ENCODE measurements at places on chromosomes 4 and X.

GRCh38 chr4:38539501-38539900 lies 124.5 kb upstream of the KLF3 start:
- no peak for DNase-seq

DNA sequence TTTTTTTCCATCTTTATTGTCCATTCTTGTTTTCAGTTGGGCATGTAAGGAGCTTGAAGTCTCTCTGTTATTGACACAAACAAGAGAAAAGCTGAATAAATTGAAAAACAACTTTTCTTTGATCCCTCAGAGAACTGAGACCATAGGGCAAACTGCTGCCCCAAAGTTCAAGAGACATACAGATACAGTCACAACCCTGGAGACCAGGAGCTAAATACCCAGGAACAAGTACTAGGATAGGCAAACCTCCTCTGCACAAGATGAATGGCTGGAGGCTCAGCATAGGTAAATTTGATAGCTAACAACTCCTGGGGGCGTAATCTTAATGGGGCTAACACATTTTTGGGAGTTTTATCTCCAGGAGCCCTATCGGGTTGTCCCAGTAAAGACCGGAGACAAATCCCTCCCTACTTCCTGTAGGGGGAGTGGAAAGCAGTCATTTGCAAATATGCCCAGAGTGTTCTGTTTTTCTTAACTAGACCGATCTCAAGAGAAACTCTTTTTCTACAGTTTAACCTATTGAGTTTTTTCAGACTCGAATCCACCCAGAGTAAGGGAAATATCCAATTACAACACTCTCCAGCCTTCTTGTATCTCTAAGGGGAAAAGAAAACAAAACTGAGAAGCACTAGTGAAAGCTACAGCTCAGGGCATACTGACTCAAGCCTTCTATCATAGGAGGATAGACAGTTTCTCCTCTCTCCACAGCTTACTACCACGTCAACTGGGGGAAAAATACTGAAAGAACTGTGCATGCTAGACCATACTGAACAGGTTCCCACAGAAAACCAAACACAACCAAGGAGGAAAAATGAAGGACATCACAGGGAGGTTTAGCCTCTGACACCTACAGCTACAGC lies 23.1 kb downstream of the MAGEA8 start:
- no peak for DNase-seq

- no peak for DNase-seq
Measured at GRCh38 chrX:16778545-16778944, 7.7 kb upstream of the TXLNG start.

- DNase-seq, result no peak
Measured at GRCh38 chrX:116862340-116862739, 399.6 kb upstream of the CT83 start.

- DNase-seq, result no peak
Measured at GRCh38 chr4:3391422-3391821, 50.3 kb upstream of the HGFAC start.

GRCh38 chr4:113383111-113383785 lies 333.8 kb downstream of the ANK2 start:
- DNase-seq, result no peak

GRCh38 chr4:126465341-126465740 lies 1150.6 kb downstream of the FAT4 start:
- DNase-seq, result no peak

DNA sequence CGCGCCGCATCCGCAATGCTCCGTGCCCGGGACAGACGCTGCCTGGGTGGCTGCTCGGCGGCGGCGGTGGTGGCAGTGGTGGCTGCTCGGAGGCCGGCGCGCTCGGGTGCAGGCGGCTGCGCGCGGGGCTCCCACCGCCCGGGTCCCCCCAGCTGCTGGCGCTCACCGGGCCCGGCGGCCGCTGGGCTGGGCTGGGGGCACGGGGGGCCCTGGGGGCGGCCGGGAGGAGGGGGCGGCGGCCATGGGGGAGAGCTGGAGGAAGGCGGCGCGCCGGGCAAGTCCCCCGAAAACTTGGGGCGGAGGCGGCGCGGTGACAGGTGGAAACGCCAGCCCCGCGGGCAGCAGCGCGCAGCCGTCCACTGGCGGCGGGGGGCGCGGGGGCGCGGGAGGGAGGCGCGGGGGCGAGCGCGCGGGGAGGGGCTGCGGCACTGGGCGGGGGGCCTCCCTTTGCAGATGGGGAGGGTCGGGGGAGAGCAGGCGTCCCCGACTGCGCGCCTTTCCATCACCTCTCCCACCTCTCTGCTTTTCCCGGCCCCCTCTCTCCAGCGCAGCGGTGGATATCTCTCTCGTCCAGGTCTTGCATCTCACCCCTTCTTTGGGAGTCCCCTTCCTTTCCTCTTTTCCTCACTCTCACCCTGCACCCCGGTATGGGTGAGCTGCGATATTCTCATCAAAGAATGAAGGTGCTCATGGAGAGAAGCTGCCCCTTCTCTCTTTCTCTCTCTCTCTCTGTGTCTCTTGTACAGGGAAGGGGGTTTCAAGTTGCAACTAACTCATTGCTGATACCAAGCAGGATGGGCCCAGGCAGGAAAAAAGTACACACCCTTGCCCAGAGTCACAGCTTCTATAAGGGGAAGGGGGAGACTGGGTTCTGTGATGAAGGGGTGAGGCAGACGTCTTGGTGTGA lies 83.7 kb upstream of the DHRSX start:
- DNase-seq, result no peak

GRCh38 chrX:20521222-20521621 lies 254.5 kb upstream of the RPS6KA3 start:
- DNase-seq, result no peak

DNA sequence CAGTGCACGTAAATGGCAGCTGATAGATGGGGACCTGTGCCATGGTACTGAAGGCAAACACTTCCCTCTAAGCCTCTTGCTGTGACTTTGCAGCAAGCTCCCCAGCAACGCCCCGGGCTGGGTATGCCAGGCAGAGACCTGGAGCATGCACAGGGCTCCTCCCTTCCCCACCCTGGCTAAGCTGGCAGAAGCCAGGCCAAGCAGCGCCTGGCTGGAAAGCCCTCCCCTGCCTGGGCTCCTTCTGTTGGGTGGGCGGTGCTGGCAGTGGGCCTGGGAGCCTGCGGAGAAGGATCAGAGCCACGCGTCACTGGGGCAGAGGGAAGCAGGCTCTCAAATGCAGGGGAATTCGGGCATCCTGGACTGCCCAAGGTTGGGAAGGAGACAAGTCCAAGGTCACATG lies 3.6 kb downstream of the ATP2B3 start:
- DNase-seq, result no peak

DNA sequence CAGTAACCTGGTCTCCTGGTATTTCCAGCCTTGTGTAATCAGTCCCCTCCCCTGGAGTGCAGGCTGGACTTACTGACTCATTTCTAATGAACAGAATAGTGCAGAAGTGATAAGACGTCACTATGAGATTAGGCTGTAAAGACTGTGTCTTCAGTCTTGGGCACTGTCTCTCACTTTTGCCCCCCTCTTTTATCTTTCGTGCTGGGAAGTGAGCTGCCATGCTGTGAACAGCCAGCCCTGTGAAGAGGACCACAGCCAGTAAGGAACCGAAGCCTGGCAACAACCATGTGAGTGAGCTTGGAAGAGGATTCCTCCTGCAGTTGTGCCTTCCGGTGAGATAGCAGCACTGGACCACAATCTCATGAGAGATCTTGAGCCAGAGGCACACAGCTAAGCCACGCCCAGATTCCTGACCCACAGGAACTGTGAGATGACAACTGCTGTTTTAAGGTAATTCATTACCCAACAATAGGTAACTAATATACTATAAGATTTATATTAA lies 67.5 kb upstream of the GPR34 start:
- DNase-seq, result no peak

- no peak for DNase-seq
Measured at GRCh38 chr4:186832906-186833305, 109.2 kb upstream of the FAT1 start.

DNA sequence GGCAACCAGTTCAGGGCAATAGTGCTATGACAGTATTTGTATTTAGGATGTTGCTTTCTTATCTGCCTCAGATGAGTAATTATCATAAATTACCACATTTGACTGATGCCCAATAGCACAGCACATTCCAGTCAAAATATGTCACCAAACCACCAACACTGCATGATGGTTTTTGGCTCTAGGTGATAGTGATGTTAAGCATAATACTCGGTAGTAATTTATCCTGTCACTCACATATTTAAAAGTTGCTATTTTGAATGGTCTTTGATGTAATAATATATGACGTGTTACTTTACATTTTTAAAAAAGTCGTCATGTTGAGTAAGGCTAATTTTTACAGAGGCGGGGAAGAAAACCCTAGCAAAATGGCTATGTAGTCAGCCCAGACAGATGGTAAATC lies 42.5 kb downstream of the UNC5C start:
- no peak for DNase-seq

- no peak for DNase-seq
Measured at GRCh38 chr4:77861495-77861894, 1.1 kb upstream of the MRPL1 start.

DNA sequence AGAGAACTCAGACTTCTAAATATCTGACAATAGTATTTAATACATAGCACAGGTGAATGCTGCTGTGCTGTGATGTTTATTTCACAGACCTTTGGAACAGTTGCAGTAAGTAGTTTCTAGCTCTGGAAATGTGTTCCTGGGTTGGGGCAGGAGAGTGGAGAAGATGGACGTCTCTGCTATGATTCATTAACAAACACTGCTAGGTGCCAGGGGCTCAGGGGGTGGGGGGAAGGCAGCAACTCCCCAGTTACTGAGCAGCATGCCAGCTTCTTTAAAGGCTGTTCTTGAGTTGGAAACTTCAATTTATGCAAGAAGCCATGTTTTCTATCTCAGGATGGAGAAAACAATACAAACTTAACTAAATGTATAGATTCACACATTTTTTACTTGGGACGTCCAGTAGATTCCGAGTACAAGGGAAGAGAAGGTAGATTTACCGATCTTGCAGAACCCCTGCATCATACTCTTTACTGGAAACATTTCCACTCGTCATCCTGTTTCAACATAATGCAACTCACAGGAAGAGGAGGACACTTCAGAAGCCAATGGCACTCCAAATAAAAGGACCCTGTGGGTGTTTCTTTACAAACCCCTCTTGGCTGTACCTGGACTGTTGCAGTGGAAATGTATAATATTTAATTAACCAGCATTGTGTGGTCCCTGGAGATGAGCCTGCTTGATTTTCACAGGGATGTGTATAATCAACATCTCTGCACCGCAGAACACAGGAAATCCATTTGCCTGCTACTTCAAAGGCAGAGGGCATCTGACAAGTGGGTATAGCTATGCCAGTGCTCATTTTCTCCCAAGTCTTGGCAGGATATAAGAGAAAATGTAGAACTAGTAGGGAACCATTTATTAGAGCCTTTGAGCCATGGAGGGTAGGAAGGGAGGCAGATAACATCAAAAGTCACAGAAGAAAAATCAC lies 171.4 kb downstream of the SH3KBP1 start:
- DNase-seq, result no peak

DNA sequence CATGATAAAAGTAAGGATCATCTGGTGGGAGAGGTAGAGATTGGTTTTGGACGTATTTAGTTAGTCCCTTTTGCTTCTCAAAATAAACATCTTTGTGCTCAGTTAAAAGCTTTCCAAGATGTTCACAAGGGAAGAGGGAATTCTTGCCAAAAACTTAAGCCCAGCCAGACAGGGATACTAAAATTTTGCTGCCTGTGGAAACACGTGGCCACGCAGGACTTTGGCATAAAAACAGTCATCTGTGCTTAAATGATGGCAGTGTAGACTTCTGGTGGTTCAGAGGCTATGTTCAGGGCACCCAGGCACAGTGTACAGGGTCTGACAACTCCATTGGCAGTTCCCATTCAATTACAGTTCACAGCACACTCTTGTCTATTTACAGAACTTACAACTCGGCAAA lies 93.2 kb upstream of the JADE1 start:
- DNase-seq, result no peak

- DNase-seq, result no peak
Measured at GRCh38 chr4:4387531-4388310, 819 bp downstream of the NSG1 start.

GRCh38 chr4:78558410-78558809 lies 6.8 kb downstream of the ANXA3 start:
- no peak for DNase-seq

DNA sequence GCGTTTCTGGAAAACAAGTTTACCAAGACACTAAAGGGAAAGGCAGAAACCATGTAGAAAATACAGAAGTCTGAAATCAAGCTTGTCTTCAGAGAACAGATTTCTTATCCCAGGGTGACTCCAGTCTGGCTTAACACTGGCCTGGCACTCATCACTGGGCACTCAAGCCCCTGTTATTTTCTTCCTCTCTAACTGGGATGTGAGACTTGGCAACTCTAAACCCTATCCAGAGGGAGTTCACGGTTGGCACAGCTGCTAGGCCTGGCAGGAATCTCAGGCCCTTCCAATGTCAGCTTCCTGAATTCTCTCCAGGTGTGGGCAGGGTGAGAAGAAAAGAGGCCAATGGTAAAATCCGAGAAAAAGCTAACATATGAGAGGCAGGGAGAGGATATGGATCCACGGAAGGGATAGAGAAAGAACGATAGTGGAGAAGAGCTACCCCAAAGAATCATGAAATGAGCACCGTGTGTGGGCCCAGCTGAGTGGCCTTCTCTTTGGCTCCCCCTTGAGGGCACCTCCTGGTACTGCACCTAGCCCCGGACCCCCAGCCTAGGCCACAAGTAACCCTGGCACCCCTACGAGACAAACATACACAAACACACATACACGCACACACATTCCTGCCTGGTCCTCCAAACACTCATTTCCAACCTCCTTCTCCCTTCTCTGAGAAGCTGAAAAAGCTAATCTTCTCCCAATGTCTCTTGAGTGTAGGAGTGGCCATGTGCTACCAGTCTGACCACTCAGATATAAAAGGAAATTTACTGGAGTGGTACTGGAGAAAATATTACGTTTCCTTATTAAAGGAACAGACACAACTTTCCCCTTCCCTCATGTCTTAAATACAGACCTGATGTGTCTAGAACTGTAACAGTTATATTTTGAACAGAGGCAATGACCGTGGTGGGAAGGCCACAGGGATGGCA lies 16.6 kb upstream of the PTCHD1 start:
- DNase-seq, result no peak

DNA sequence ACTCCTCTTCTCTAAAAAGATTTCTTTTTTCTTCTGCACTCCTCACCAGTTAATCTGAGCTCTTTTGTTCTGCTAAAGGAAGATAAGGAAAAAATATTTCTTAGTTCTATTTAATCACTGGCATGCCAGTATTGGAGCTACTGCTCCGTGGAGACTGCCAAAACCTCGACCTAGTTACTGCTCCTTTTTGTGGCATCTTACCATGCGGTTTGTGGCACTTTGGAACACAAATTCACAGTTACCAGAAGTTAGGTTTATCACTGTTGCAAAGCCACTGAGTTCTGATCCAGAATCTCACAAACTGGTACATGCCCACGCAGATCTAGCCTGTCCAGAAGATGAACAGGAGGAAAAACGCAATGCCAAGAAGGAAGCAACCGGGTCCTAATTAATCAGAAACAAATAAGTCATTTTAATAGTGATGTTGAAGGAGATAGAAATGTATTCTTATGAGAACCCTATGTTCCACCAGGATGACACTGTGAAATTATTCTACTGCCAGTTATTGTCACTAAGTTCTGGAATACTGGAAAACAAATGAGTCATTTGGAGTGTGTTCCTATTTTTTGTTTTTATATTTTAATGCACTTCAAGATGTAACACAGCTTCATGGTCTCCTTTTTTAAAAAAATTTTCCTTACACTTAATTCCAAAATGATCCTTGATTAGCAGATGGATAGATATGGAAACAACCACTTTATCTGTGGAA lies 106.7 kb upstream of the GK2 start:
- DNase-seq, result no peak

Data from D721Med (cell line).